ELF-1 (cell line): ENCODE measurements at places on chromosomes 3 and 15.

GRCh38 chr3:113218011-113218680 lies 6.8 kb downstream of the BOC start:
- DNase-seq, result no peak

- peak; percentile 84 for DNase-seq
Observed at GRCh38 chr3:134709561-134710312, 58.9 kb upstream of the KY start.

GRCh38 chr3:169966951-169967915 lies 626 bp downstream of the SEC62 start:
- peak; percentile 79 for DNase-seq

GRCh38 chr3:46489875-46490274 lies 7.9 kb upstream of the RTP3 start:
- DNase-seq, result no peak

DNA sequence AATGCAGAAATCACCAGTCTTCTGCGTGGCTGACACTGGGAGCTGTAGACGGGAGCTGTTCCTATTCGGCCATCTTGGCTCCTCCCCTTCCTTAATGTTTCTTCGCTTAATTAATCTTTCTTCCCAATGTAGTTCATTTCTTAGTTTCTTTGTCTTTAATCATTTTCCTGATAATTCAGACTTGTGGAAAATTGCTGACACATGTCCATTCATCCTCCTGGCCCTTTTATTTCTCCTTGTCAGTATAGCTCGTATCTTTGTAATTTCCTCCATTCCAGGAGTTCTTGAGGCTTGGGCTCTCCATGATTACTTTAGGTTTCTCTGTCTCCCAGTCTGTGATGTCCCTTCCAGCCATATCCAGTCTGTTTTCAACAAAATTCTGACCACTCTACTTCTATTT lies 98.7 kb downstream of the UBE2E2 start:
- DNase-seq, result no peak

DNA sequence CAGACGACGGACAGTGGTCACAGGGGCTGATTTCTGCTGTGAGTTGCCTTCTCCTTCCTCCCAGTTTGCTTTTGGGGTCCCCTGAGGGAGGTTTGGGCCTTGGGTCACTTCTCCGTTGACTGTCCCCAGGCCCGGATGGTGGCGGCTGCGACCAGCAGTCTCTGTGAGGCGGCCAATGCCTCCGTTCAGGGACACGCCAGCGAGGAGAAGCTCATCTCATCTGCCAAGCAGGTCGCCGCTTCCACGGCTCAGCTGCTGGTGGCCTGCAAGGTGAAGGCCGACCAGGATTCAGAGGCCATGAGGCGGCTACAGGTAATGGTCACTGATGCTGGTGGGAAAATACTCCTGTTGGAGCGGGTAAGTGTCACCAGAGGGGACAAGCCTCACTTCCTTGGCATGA lies 206.8 kb upstream of the TPM1 start:
- no peak for DNase-seq
